Neural progenitor cell (in vitro differentiated cells): ENCODE measurements at places on chromosomes 4 and X. TPM values are rescaled to one million over a fixed set of nuclear protein-coding genes. Genes with fewer than 3 reads are reported as not detected.
A peak's percentile ranks its signal among the peaks of the same experiment; 100 is the strongest.

DNA sequence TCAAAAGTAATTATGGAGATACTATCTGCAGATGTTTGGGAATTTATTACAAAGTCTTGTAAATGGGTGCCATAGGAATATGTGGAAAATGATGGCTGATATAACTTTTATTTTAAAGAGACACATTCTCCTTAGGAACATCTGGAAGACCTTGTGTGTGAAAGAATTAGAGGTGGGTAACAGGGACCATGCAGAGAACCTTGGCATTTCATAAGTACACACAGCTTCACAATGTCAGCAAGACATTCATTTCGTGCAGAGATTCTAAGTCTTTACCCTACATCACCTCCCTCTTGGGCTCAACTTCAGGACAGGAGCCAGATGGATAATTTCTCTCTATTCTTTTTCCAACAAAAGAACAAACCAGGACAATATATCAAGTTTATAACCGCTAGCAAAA lies 458.1 kb upstream of the INTU start:
- no peak overlapping the region for H3K27ac ChIP-seq
- H3K27me3 ChIP-seq: no peaks in the 10 kb centered on the region
- no peaks in the 10 kb centered on the region for H3K36me3 ChIP-seq
- no peak for DNase-seq

GRCh38 chr4:3217771-3218170 lies 31.2 kb upstream of the MSANTD1 start:
- DNase-seq: no peak
- no peaks in the 10 kb centered on the region for H3K36me3 ChIP-seq
- no peaks in the 10 kb centered on the region for H3K27me3 ChIP-seq
- H3K4me1 ChIP-seq: peaks cover 11% of the 10 kb centered on the region
- no peak overlapping the region for H3K27ac ChIP-seq

ARHGAP4 gene
- 5.1 and 17.9 TPM in 2 replicates for total RNA-seq

GRCh38 chr4:40206426-40206825 lies 9.6 kb downstream of the RHOH start:
- peaks cover 3% of the 10 kb centered on the region for H3K4me1 ChIP-seq
- no peak for DNase-seq
- no peaks in the 10 kb centered on the region for H3K27me3 ChIP-seq
- no peak overlapping the region for H3K27ac ChIP-seq
- no peaks in the 10 kb centered on the region for H3K36me3 ChIP-seq

GATA1 gene
- total RNA-seq: not detected in 2 replicates

PFKFB1 gene
- 0.17 and 0.74 TPM in 2 replicates for total RNA-seq

- no peak overlapping the region for H3K4me3 ChIP-seq
- no peaks in the 10 kb centered on the region for H3K36me3 ChIP-seq
- no peaks in the 10 kb centered on the region for H3K27me3 ChIP-seq
- DNase-seq: no peak
- no peak overlapping the region for H3K27ac ChIP-seq
- H3K4me1 ChIP-seq: no peaks in the 10 kb centered on the region
These were observed 36.6 kb upstream of the PAQR3 start for GRCh38 chr4:78975865-78976264.

DIPK2B gene
- not detected in 2 replicates for total RNA-seq

ITIH6 gene
- 0.03 TPM in 1 of 2 replicates, not detected in the other for total RNA-seq

SNCA gene
- total RNA-seq: 5.6 and 11.0 TPM in 2 replicates

DNA sequence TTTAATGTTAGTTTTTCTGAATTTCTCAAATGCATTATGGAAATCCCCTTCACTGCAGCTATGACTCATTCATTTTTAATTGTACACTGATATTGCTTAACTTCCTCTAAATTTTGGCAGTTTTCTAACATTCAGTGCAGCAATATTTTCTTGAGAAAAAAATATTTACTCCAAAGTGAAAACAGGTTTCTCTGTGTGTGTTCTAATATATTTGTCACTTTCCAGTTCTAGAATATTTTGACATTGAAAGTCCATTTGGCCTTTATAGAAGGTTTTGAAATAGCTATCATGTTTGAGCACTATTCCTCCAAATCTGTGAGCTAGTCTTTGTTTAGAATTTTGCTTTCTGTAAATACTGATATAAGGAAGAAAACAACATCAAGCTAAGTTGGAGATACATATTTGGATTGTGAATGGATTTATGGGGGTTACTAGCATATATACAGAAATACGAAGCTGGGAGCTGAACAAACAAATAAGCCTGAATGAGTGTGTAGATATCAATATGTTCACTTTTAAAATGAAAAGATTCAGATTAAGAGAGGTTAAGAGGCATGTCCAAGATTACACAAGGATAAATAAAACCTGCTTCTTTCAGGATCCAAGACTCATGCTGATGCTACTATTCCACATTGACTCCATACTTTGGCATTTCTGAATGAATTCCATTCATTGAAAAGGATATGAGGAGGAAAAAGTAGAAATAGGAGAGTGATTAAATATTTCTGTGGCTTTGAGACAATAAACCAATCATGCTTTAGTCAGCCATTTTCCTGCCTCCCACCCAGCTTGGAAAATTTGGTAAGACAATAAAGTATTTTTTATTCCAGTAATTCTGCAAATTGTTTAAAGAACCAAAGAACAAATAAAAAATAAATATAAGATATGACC lies 57.3 kb upstream of the SLIT2 start:
- DNase-seq: no peak
- no peaks in the 10 kb centered on the region for H3K36me3 ChIP-seq
- no peak overlapping the region for H3K4me3 ChIP-seq
- no peaks in the 10 kb centered on the region for H3K4me1 ChIP-seq
- no peaks in the 10 kb centered on the region for H3K27me3 ChIP-seq
- H3K27ac ChIP-seq: no peak overlapping the region

MOSPD2 gene
- total RNA-seq: 14.2 and 24.5 TPM in 2 replicates

CLIC2 gene
- total RNA-seq: 0.28 TPM in 1 of 2 replicates, not detected in the other

DNA sequence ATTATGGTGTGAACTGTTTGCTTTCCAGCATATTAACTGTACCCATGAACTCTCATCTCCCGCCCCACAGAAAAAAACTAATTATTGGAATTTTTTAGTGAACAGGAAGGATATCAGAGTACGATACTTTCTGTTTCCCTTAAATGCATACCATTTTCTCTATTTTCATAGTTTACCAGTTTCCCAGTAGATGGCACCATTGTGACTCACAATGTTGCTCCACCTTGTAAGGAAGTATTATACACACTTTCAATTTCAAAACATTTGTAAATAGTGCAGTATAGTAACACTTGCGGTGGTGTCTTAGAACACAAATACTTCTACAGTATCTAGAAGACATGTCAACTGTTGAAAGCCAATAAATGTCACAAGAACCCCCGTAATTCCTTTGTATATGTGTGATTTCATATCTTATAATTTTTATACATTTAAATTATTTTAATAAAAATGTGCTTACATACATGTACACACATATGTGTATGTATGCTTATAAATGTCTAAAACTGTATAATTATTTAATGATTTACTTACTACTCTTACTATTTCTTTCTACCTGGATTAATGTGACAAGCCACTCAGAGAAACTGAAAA lies 167.3 kb downstream of the SLIT2 start:
- H3K27ac ChIP-seq: no peak overlapping the region
- DNase-seq: peak; percentile 40
- no peaks in the 10 kb centered on the region for H3K36me3 ChIP-seq
- H3K4me1 ChIP-seq: no peaks in the 10 kb centered on the region
- H3K4me3 ChIP-seq: no peak overlapping the region

COPS4 gene
- total RNA-seq: 73.9 and 92.4 TPM in 2 replicates

PNCK gene
- total RNA-seq: 19.7 and 53.5 TPM in 2 replicates

GRCh38 chr4:37873386-37873785 lies 17.5 kb upstream of the TBC1D1 start:
- H3K4me3 ChIP-seq: no peak overlapping the region
- no peak for DNase-seq
- no peaks in the 10 kb centered on the region for H3K4me1 ChIP-seq
- no peaks in the 10 kb centered on the region for H3K27me3 ChIP-seq

- DNase-seq: no peak
- H3K27ac ChIP-seq: no peak overlapping the region
- no peak overlapping the region for H3K4me3 ChIP-seq
- peaks cover 6% of the 10 kb centered on the region for H3K4me1 ChIP-seq
These were observed 45.0 kb downstream of the SOD3 start for GRCh38 chr4:24840362-24840761.

- no peaks in the 10 kb centered on the region for H3K4me1 ChIP-seq
- H3K27me3 ChIP-seq: no peaks in the 10 kb centered on the region
- no peak overlapping the region for H3K4me3 ChIP-seq
- peak; percentile 16 for DNase-seq
- no peaks in the 10 kb centered on the region for H3K36me3 ChIP-seq
These were observed 66.4 kb upstream of the GPR174 start for GRCh38 chrX:79078114-79078513.

- H3K27me3 ChIP-seq: no peaks in the 10 kb centered on the region
- no peak overlapping the region for H3K4me3 ChIP-seq
These were observed 22.6 kb downstream of the PLS3 start for GRCh38 chrX:115583496-115584004.

REPS2 gene
- total RNA-seq: 1.2 and 4.1 TPM in 2 replicates

HPSE gene
- 0.28 and 0.73 TPM in 2 replicates for total RNA-seq

SERTM2 gene
- 0.50 and 0.51 TPM in 2 replicates for total RNA-seq

KLHL4 gene
- total RNA-seq: 0.17 and 0.22 TPM in 2 replicates

SPATA18 gene
- 5.4 and 7.2 TPM in 2 replicates for total RNA-seq

DNA sequence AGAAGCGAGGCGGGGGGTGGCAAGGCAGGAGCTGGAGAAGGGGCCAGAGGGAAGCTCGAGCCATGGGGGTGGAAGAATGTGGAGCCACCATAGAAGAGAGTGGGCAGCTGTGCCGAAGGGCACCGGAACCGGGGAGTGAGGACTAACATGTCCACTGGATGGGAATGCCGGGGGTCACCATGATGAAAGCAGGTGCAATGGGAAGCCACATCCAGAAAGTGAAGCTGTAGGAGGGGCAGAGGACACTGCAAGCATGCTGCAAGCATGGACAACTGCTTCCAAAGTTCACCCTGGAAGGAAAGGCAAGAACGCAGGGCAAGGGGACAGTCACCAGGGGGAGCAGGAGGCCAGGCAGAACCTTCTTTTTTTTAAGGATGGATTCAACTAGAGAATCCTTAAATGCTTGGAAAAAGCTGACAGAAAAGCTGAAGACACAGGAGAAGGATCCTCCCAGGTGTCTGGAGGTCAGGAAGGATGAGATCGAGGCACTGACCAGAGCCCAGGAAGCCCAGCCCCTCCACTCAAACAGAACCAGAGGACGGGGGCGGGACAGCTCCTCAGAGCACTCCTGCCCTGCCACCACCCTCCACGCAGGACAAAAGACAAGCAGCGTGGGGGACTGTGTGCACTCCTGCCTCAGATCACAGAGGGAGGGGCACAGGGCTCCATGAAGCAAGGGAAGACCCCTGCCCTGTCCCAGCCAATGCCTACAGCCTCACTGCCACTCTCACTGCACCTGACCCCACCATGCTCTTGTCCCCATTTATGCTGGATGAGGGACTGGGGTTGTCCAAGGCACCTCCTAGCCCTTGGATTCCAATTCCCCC lies 169.2 kb downstream of the AFAP1 start:
- no peaks in the 10 kb centered on the region for H3K27me3 ChIP-seq
- H3K4me1 ChIP-seq: peaks cover 11% of the 10 kb centered on the region
- no peak overlapping the region for H3K27ac ChIP-seq
- peak; percentile 51 for DNase-seq

DNA sequence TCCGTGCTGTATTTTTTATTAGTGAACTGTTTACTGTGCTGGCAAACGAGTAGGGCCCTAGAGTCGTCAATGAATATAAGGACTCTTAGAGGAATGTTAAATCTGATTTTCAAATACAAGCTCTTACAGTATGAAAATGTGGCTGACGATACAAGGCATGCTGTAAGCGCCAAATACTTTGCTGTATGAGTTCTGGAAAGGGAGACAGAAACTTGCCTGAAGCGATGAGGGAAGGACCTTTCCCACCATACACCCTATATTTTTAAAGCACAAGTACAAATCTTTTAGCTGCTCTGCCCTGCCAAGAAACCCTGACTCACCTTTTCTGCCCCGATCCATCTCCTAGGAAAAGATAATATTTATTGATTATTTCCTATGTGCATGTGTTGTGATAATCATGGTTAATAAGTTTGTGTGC lies 15.7 kb upstream of the RUFY3 start:
- no peak overlapping the region for H3K27ac ChIP-seq
- no peak for DNase-seq
- peaks cover 30% of the 10 kb centered on the region for H3K4me1 ChIP-seq
- H3K4me3 ChIP-seq: peak overlapping the region; percentile 82

BEX1 gene
- 52.2 and 63.5 TPM in 2 replicates for total RNA-seq

PABPC5 gene
- total RNA-seq: 5.0 and 5.2 TPM in 2 replicates

DNA sequence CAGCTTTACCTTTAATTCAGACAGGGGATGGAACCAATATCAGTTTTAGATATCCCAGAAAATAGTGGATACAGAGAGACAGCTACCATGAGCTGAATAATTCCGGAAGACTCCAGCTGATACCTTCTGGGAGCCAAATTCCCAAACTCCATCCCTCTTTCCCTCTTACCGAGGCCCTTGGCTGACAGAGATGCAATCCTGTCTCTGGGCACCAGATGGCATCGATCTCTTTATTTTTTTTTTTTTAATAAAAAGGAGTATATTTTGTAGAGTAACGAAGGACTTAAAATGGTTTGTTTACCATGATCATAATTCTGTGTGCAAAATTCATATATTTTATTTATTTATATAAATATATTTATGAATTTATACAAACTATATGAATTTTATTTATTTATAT lies 31.0 kb downstream of the RAB40A start:
- H3K4me3 ChIP-seq: no peak overlapping the region
- H3K4me1 ChIP-seq: no peaks in the 10 kb centered on the region
- no peaks in the 10 kb centered on the region for H3K36me3 ChIP-seq
- H3K27me3 ChIP-seq: no peaks in the 10 kb centered on the region
- peak; percentile 38 for DNase-seq
- H3K27ac ChIP-seq: no peak overlapping the region

HSFX4 gene
- total RNA-seq: not detected in 2 replicates

DNA sequence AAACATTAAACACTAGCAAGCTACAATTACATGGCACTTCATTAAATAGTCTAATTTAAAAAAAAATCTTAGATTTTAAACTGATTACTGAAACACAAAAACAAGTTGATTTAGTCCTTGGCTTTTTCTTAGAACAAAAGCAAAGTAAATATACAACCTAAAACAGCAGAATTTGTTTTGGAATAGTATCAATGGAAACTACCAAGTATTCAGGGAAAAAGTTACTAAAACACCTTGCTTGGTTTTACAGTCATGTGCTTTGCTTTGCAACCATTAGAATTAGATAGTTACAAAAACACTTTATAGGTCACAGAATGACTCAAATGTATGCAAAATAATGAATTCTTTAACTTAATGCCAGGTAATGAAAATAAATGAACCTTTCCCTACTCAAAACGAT lies 105.3 kb downstream of the CNOT6L start:
- H3K27me3 ChIP-seq: no peaks in the 10 kb centered on the region
- H3K36me3 ChIP-seq: no peaks in the 10 kb centered on the region
- H3K27ac ChIP-seq: no peak overlapping the region
- H3K4me1 ChIP-seq: no peaks in the 10 kb centered on the region
- no peak overlapping the region for H3K4me3 ChIP-seq
- DNase-seq: no peak

MAGEA9B gene
- not detected in 2 replicates for total RNA-seq

DNA sequence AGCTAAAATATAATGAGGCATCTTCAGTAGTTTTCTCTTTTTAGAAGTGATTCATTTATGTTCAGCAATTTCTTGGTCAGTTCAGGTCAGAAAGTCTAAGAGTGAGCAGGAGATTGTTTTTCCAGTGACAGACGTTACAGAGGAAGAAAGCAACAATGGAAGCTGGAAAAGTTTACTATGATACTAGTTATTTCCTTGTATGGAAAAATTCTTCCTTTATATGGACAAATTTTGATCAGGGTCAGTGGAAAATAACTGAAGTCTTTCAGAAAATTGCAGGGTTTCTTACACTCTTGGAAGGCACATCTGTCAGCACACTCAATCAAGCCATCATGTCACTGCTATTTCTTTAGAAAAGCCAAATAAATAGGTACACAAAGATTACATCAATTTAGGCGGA lies 1120.7 kb downstream of the FAT4 start:
- no peaks in the 10 kb centered on the region for H3K36me3 ChIP-seq
- H3K27ac ChIP-seq: no peak overlapping the region

RGN gene
- total RNA-seq: 0.62 and 0.92 TPM in 2 replicates
